ENCODE measurements at places on chromosomes 11 and 22. TPM values are rescaled to one million over a fixed set of nuclear protein-coding genes. Genes with fewer than 3 reads are reported as not detected.

The CASP5 gene
- total RNA-seq = not detected

The SMC1B gene
- under 0.01 TPM for total RNA-seq

The OR5AL1 gene
- not detected for total RNA-seq

The CADM1 gene
- total RNA-seq = 5.5 TPM

The EHF gene
- not detected for total RNA-seq

The TRIM22 gene
- total RNA-seq = 46.7 TPM

The MGAT3 gene
- not detected for total RNA-seq

The OR51I1 gene
- total RNA-seq = 0.11 TPM

The TMEM9B gene
- total RNA-seq = 39.4 TPM

The KCNJ5 gene
- total RNA-seq = not detected

The EIF3M gene
- total RNA-seq = 899 TPM

The APOA5 gene
- total RNA-seq = not detected

The WBP2NL gene
- total RNA-seq = 0.50 TPM

The CCDC87 gene
- total RNA-seq = 0.25 TPM

The BTG4 gene
- total RNA-seq = not detected

The KIRREL3 gene
- 2.6 TPM for total RNA-seq

The NCF4 gene
- total RNA-seq = not detected

The CRYBB1 gene
- total RNA-seq = not detected

The SLC6A5 gene
- not detected for total RNA-seq

The RASL10A gene
- not detected for total RNA-seq

The OLFML1 gene
- total RNA-seq = 4.2 TPM

The SLC22A8 gene
- total RNA-seq = under 0.01 TPM

The CD3E gene
- not detected for total RNA-seq

The OR8D4 gene
- not detected for total RNA-seq

The GAL3ST1 gene
- 0.11 TPM for total RNA-seq

The PRRG4 gene
- 0.12 TPM for total RNA-seq

The THAP12 gene
- total RNA-seq = 58.5 TPM

The VPREB1 gene
- total RNA-seq = not detected

The DMC1 gene
- total RNA-seq = 6.5 TPM

The RAD9A gene
- 7.6 TPM for total RNA-seq

The SLC5A4 gene
- total RNA-seq = 0.11 TPM

The VSIG10L2 gene
- 0.22 TPM for total RNA-seq

The FLRT1 gene
- total RNA-seq = 0.12 TPM

The TYR gene
- not detected for total RNA-seq

The HBE1 gene
- not detected for total RNA-seq

The BCO2 gene
- 15.3 TPM for total RNA-seq

The OTOG gene
- not detected for total RNA-seq

All from uterine smooth muscle cell (primary cell).